NCI-H1105 (cell line): ENCODE measurements at places on chromosomes 2 and 18.
A peak's percentile ranks its signal among the peaks of the same experiment; 100 is the strongest.

- DNase-seq = no peak
Observed at GRCh38 chr2:45403036-45403435, 208.0 kb downstream of the SRBD1 start.

- DNase-seq = no peak
Observed at GRCh38 chr18:77101410-77102258, 30.9 kb downstream of the MBP start.

DNA sequence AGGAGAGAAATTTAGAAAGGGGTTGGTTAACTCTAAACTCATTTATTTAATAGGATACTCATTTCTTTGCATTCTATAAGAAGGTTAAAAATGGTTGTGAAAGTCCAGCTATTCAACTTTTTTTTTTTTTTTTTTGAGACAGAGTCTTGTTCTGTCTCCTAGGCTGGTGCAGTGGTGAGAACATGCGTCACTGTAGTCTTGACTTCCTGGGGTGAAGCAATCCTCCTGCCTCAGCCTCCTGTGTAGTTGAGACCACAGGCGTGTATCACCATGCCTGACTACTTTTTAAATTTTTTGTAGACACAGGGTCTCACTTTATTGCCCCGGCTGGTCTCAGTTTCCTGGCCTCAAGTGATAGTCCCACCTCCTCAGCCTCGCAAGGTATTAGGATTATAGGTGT lies 11.9 kb downstream of the ELP2 start:
- DNase-seq = no peak

DNA sequence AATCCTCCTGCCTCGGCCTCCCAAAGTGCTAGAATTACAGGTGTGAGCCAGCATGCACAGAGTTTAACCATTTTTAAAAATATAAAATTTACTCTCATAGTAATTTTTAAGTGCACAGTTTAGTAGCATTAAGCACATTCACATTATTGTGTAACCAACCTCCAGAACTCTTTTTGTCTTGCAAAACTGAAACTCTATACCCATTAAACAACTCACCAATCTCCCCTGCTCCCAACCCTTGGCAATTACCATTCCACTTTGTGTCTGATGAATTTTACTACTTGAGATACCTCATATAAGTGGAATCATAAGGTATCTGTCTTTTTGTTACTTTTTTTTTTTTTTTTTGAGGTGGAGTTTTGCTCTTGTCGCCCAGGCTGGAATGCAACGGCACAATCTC lies 112.5 kb downstream of the BMPR2 start:
- DNase-seq = no peak

DNA sequence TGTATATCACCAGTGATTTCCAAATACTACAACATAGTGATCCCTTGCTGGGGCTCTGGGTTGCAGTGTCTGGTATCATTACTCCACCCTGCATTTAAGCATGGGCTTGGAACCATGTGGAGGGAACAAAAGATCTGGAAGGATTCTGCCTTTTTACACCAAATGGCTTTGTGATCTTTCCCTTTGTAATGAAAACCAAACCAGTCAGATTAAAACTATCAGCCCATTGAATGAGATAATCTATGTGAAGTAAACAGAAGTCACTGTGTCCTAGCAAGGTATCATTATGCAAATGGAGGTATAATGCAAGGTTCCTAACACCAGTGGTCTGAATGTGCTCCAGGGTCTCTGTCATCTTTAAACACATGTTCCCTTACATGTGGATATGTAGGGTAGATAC lies 474.7 kb upstream of the TNP1 start:
- no peak for DNase-seq

GRCh38 chr2:86304416-86304815 lies 33.0 kb downstream of the REEP1 start:
- DNase-seq = no peak

DNA sequence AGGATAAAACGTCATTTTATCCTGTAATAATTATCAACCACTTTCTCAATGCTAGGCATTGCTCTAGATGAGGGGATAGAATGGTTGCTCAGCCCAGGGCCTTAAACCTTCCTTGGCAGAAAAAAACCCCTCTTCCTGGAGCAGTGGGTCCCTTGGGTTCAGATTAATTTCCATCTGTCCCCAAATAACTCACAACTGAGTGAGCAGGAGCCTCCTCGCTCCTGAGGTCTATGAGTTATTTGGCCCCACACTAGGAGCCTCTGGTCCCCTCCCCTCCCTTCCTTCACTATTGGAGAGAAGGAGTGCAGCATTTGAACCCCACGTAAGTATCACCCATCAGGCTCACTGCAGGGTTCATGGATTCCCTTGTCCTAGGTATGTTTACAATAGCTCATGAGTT lies 157.5 kb upstream of the FHL2 start:
- DNase-seq = no peak

GRCh38 chr2:157447741-157448140 lies 3.9 kb upstream of the CYTIP start:
- DNase-seq = no peak

- no peak for DNase-seq
Observed at GRCh38 chr2:235678712-235679111, 184.9 kb downstream of the AGAP1 start.

DNA sequence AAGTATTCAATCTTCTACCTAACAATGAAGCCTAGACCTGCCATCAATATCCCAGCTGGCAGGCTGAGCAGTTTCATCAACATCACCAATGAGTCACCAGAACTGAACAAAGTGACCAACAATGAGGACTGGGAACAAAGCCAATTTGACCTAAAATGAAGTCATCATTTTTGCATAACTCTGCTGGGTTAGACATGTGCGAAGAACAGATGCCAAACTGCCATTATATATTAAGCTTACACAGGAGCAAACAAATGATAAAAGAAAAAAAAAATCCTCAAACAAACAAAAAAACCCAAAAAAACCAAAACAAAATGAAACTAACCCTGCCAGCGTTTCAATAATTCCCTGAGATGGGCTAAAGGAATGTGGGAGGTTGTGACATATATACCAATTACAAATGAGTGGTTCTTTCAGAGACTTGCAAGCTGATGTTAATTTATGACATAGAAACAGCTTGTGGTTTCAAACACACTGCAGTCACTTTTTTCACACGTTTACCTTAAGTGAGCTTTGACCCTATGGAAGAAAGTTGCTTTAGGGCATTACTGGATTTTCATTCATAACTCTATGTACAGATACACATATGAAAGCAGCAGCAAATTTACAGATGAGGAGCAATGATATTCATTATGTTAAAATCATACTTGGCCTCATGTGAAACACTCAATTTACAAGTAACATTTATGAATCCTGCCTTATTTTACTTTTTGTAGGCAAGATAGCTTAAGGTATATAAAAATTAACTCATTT lies 56.9 kb upstream of the CCDC141 start:
- DNase-seq = peak; percentile 75

DNA sequence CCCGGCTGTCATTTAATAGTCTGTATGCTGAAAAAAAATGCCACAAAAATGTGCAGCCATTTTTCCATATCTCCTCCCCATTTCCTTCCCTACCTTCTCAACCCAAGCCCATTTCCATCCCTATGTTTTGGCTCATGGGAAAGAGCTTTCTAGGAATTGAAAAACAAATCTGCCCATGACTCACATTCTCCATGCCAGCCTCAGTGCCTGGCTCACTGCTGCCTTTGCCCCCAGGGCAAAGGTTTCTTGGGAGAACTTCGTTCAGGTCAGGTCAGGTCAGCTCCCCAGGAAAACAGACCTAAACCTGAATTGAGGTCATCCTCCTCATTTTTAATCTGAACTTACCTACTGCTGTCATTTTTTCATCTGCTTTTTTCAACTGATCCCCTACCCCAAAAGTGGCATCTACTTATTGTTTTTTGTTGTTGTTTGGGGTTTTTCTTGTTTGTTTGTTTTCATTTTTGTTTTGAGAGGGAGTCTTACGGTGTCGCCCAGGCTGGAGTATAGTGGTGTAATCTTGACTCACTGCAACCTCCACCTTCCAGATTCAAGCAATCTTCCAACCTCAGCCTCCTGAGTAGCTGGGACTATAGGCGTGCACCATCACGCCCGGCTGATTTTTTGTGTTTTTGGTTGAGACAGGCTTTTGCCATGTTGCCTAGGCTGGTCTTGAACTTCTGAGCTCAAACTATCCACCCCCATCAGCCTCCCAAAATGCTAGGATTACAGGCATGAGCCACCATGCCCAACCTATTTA lies 66.7 kb downstream of the FECH start:
- DNase-seq = no peak

- no peak for DNase-seq
Observed at GRCh38 chr2:241514553-241514952, 6.2 kb upstream of the STK25 start.
